Pancreas (tissue), 10 donors: ENCODE measurements at places on chromosomes 7 and 10. TPM values are rescaled to one million over a fixed set of nuclear protein-coding genes. Genes with fewer than 3 reads are reported as not detected.

ZPBP gene
- not detected for total RNA-seq

RAMP3 gene
- 5.8 TPM for total RNA-seq

OR2A12 gene
- total RNA-seq, result not detected

CCL24 gene
- total RNA-seq, result not detected

GRCh38 chr7:2497500-2498336 lies 21.5 kb upstream of the GRIFIN start:
- DNase-seq, result no peak
- H3K4me3 ChIP-seq, result no peak overlapping the region
- no peak overlapping the region for H3K27ac ChIP-seq
- no peaks in the 10 kb centered on the region for H3K27me3 ChIP-seq
- no peaks in the 10 kb centered on the region for H3K36me3 ChIP-seq

DNA sequence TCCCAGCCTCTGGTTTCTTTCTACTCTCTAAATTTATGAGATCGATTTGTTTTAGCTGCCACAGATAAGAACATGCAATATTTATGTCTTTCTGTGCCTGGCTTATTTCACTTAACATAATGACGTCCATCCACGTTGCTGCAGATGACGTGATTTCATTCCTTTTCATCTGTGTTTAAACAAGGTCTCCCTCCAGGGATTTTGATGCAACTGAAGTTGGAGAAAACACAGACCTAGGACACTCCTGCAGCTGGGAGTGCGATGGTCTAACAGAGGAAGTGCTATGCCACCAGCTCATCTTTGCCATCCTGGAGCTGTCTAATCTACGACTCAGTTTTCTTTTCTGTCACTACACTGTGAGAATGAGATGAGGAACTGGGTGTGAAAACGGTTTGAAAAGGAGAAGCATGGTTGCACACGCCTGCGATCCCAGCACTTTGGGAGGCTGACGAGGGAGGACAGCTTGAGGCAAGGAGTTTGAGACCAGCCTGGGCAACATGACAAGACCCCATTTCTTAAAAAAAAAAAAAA lies 1.5 kb upstream of the KCTD7 start:
- H3K27me3 ChIP-seq, result no peaks in the 10 kb centered on the region
- no peaks in the 10 kb centered on the region for H3K4me1 ChIP-seq
- no peaks in the 10 kb centered on the region for H3K36me3 ChIP-seq
- no peak overlapping the region for H3K27ac ChIP-seq
- no peak for DNase-seq

GRCh38 chr10:133187091-133187905 lies 27.3 kb downstream of the KNDC1 start:
- DNase-seq, result no peak
- no peaks in the 10 kb centered on the region for H3K4me1 ChIP-seq
- H3K36me3 ChIP-seq, result no peaks in the 10 kb centered on the region

- H3K4me3 ChIP-seq, result no peak overlapping the region
- DNase-seq, result no peak
These were observed 285.5 kb downstream of the CCDC3 start for GRCh38 chr10:12716042-12716441.

DNA sequence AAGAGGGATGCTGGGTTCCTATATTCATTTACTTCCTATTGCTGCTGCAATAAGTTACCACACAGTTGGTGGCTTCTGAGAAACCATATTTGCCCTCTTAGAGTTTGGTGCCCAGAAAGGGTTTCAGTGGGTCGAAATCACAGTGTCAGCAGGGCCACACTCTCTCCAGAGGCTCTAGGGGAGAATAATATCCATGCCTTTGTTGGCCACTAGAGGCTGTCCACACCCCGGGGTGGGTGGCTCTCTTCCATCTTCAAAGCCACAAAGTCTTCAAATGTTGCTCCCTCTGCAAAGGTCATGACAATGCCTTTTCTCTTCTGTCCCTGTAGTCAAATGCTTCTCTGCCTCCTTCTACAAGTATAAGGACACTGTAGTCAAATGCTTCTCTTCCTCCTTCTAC lies 989.4 kb downstream of the CCSER2 start:
- H3K27me3 ChIP-seq, result no peaks in the 10 kb centered on the region
- no peak overlapping the region for H3K27ac ChIP-seq

GRCh38 chr7:130154501-130155317 lies 50.5 kb downstream of the TMEM209 start:
- no peaks in the 10 kb centered on the region for H3K36me3 ChIP-seq
- peak; percentile 84 for DNase-seq
- no peaks in the 10 kb centered on the region for H3K27me3 ChIP-seq

- H3K4me1 ChIP-seq, result no peaks in the 10 kb centered on the region
- H3K4me3 ChIP-seq, result no peak within 1 kb of the TSS
- no peaks in the 10 kb centered on the region for H3K36me3 ChIP-seq
- no peaks in the 10 kb centered on the region for H3K27me3 ChIP-seq
- no peak for DNase-seq
- no peak within 1 kb of the TSS for H3K27ac ChIP-seq
These were observed at the start of gene INSYN2A for GRCh38 chr10:127196282-127197153. TSS of gene INSYN2A (minus strand) at chr10:127196591. CDS start at chr10:127176395, 20,196 bp downstream.

DNA sequence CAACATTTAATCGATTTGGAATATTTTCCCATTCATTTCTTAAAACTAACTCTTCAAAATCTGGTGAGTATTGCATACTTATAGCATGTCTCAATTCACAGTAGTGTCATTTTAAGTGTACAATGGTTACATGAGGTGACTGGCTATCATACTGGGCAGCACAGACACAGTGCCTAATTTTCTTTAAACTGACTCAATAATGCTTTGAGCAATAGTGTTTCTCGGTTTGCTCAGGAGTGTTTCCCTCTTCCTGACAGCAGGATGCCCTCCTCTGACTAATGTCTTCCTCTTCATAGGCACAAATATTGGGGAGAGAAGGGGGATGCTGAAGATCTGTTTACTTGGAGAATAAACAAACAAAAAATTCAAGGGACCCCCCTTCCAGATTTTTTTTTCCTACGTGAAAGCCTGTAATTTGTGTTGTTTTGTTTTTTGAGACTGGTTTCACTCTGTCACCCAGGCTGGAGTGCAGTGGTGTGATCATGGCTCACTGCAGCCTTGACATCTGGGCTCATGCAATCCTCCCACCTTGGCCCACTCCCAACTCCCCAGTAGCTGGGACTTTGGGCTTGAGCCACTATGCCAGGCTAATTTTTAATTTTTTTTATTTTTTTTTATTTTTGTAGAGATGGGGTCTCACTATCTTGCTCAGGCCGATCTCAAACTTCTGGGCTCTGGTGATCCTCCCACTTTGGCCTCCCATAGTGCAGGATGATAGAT lies 2.2 kb downstream of the MRC1 start:
- H3K36me3 ChIP-seq, result no peaks in the 10 kb centered on the region
- no peak overlapping the region for H3K4me3 ChIP-seq
- DNase-seq, result no peak

- H3K27me3 ChIP-seq, result no peaks in the 10 kb centered on the region
- peaks cover 16% of the 10 kb centered on the region for H3K4me1 ChIP-seq
- H3K27ac ChIP-seq, result peak overlapping the region; percentile 33
- H3K4me3 ChIP-seq, result no peak overlapping the region
These were observed 1.3 kb upstream of the ACHE start for GRCh38 chr7:100896732-100897608.

DNA sequence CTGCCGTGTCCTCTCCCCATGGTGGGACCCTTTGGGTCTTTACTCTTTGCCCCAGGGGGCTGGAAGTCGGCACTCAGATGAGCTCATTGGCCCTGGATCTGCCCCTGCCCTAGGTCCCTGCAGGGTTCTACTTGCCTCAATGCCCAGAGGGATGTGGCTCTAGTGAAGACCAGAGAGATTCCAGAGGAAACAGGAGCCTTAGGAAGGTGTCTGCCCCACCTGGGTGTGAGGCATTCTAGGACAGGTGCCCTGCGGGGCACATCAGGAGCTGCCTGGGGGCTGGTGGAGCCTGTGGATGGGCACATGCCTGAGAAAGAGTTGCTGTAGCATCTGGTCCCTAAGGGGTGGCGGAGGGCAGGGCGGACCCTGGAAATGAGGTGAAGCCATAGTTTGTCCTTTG lies 128.6 kb downstream of the ADCY1 start:
- H3K27ac ChIP-seq, result no peak overlapping the region
- DNase-seq, result peak; percentile 6
- H3K4me1 ChIP-seq, result no peaks in the 10 kb centered on the region

GRCh38 chr10:11475831-11476434 lies 135.5 kb downstream of the USP6NL start:
- no peaks in the 10 kb centered on the region for H3K27me3 ChIP-seq
- no peak overlapping the region for H3K4me3 ChIP-seq
- H3K27ac ChIP-seq, result no peak overlapping the region
- H3K4me1 ChIP-seq, result no peaks in the 10 kb centered on the region
